ENCODE measurements at places on chromosomes 4 and X.
A peak's percentile ranks its signal among the peaks of the same experiment; 100 is the strongest.

DNA sequence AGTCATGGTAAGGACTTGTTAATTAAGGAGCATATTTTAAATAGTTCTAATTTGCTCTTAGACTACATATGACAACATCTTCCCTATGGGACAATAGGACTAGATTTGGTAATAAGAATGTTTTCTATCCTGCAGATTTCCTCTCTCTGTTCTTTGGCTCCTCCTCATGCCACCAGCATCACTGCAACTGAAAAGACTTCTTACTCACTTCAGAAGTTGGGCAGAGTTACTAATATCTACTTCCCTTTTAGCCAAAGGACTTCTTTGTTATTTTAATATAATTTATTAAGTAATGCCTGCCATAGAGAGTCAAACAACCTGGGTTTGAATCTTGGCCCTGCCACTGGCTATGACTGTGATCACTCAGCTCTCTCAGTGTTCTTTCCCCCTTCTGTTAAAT is 16.4 kb downstream of the MMAA start:
- DNase-seq, result no peak

DNA sequence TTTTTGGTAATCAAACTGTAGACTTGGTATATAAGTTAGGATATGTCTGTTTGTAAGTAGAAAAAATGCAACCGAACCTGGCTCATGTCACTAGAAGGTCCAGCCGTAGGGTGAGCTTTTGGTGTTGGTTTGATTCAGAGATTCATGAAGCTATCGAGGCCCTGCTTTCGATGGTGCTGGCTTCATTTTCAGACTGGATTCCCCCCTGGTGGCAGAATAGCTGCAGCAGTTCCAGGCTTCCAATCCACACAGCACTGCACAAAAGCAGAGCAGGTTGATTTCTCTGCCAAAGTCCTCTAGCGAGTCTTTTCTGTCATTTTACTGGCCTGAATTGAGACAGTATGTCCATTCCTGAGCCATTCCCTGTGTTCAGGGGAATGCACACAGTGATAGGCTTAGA is 33.1 kb downstream of the PDK3 start:
- DNase-seq, result peak; percentile 22

- DNase-seq, result no peak
Observed at GRCh38 chr4:1690698-1691097, 6.6 kb upstream of the FAM53A start.

DNA sequence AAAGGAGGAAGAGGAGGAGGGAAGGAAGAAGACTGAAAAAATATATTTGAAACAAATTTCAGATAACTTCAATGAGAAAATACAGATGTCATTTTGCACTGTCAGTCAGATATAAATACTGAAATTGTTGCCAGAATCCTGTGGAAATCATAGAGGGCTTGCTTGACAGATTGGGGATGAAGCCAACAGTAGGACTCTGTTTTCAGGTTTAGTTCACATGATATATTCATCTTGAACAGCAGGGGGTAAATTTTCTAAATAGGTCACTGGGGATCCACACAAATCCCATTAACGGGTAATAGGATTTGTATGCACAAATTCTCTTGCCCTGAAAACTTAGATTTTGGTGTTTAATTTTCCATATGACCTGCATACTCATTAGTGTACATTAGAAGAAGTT is 103.3 kb upstream of the PCDH18 start:
- no peak for DNase-seq

- no peak for DNase-seq
Observed at GRCh38 chr4:165699055-165699454, 174.0 kb upstream of the TLL1 start.

- DNase-seq, result peak; percentile 34
Observed at GRCh38 chr4:95124906-95125504, 367.2 kb downstream of the BMPR1B start.
